ENCODE measurements at places on chromosomes 7 and 10.

DNA sequence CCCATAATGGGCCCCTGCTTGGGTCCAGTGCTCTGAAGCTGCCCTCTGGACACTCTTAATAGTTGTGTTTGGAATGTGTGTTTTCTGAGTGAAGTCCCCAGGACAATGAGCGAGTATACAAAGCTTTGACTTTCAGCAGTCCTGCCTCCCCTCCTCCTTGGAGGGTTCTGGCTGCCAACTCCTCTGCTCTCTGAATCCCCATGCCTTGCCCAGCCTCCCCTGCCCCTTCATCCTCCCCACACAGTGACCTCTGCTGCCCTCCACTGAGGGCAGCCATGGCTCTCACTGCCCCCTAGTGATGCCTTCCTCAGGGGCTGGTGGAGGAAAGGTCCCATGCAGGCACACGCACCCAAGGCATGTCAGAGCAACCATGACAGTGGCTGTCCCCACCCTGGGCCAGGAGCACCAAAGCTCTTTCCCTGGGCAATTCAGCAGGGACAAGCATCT, 40.9 kb downstream of the FRMPD2 start:
- H3K36me3 ChIP-seq, result no peaks in the 10 kb centered on the region
- H3K4me1 ChIP-seq, result no peaks in the 10 kb centered on the region
- no peaks in the 10 kb centered on the region for H3K27me3 ChIP-seq
- H3K4me3 ChIP-seq, result no peak overlapping the region

- no peak for DNase-seq
- no peak overlapping the region for H3K4me3 ChIP-seq
- H3K36me3 ChIP-seq, result no peaks in the 10 kb centered on the region
- no peaks in the 10 kb centered on the region for H3K4me1 ChIP-seq
- H3K27me3 ChIP-seq, result no peaks in the 10 kb centered on the region
Observed at GRCh38 chr10:111085690-111086353, 9.0 kb downstream of the ADRA2A start.

- DNase-seq, result no peak
- no peaks in the 10 kb centered on the region for H3K36me3 ChIP-seq
- no peak overlapping the region for H3K27ac ChIP-seq
- H3K4me3 ChIP-seq, result no peak overlapping the region
- no peaks in the 10 kb centered on the region for H3K27me3 ChIP-seq
- no peaks in the 10 kb centered on the region for H3K4me1 ChIP-seq
Observed at GRCh38 chr7:114217026-114217806, 197.4 kb upstream of the FOXP2 start.

GRCh38 chr7:127983804-127984332, 47.4 kb downstream of the LRRC4 start:
- H3K27me3 ChIP-seq, result no peaks in the 10 kb centered on the region
- DNase-seq, result no peak
- H3K27ac ChIP-seq, result no peak overlapping the region
- no peak overlapping the region for H3K4me3 ChIP-seq

GRCh38 chr7:95996174-95996573, 223.8 kb downstream of the DYNC1I1 start:
- H3K27ac ChIP-seq, result no peak overlapping the region
- no peak for DNase-seq
- no peak overlapping the region for H3K4me3 ChIP-seq
- no peaks in the 10 kb centered on the region for H3K4me1 ChIP-seq
- H3K36me3 ChIP-seq, result no peaks in the 10 kb centered on the region
- no peaks in the 10 kb centered on the region for H3K27me3 ChIP-seq

DNA sequence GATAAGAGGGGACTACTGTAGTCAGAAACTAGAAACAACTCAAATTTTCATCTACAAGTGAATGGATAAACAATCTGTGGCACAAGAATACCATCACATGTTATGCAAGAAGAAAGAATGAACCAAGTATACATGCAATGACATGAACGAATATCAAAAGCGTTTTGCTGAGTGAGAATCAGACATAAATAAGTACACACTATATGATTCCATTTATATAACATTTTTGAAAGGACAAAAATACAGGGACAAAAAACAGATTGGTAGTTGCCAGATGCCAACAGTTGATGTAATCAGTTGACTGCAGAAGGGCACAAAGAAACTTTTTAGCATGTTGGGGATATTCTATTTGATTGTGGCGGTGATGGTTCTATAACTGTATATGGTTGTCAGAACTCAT, 33.6 kb downstream of the CTNNA3 start:
- no peak for DNase-seq
- peak overlapping the region; percentile 82 for H3K27ac ChIP-seq
- no peaks in the 10 kb centered on the region for H3K27me3 ChIP-seq
- H3K36me3 ChIP-seq, result no peaks in the 10 kb centered on the region
- H3K4me1 ChIP-seq, result no peaks in the 10 kb centered on the region
- H3K4me3 ChIP-seq, result no peak overlapping the region

DNA sequence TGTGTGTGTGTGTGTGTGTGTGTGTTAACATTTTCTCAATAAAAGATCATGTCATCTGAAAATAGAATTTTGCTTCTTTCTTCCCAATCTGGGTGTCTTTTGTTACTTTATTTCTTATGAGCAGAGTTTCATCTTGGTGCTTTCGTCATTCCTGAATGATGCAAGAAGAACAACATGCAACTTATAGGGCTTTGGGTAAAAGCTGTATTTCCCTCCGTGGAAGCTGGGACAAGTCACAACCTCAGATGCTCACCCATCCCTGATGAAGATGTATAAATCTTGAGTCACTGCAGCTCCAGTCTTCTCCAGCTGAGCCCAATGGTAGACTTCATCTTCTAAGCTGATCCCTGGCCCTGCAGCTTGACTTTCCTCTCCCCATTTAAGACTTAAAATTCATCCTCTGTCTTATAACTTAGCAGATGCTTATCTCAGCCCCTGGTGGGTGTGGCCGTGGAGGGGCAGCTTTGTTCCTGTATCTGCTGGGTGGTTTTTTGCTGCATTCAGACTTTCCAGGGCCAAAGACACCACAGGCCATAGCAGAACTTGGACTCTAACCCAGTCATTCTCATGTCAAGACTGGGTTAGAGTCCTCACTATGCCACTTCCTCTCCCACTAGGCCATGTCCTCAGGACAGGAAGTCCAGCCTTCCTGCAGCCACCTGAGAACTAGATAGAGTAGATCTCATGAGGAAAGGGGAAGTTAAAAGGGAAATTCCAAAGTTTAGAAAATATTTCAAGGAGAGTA, 356.4 kb downstream of the TNS3 start:
- no peaks in the 10 kb centered on the region for H3K27me3 ChIP-seq
- no peak overlapping the region for H3K4me3 ChIP-seq
- no peak overlapping the region for H3K27ac ChIP-seq
- H3K4me1 ChIP-seq, result no peaks in the 10 kb centered on the region
- H3K36me3 ChIP-seq, result no peaks in the 10 kb centered on the region
- DNase-seq, result no peak

GRCh38 chr7:128714701-128715495, 24.3 kb upstream of the CALU start:
- H3K4me3 ChIP-seq, result no peak overlapping the region
- no peaks in the 10 kb centered on the region for H3K27me3 ChIP-seq
- no peaks in the 10 kb centered on the region for H3K4me1 ChIP-seq
- DNase-seq, result no peak
- no peaks in the 10 kb centered on the region for H3K36me3 ChIP-seq

DNA sequence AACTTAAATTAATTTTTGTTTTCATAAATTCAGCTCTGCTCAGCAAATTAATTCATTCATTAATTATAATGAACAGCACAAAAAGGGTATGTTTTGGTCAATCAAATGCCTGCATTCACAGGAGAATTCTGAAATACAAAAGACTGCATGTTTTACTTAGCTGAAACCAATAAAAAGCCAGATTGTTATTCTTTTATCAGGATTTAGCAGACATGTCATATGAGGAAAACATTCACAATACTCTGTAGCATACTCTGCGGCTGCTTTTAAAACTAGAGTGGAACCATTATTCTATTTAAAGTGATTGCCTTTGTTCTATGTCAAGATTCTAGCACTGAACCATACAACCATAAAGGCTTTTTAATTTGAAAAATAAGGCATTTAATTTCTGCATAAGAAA, 19.1 kb downstream of the CTTNBP2 start:
- no peak overlapping the region for H3K27ac ChIP-seq
- no peak overlapping the region for H3K4me3 ChIP-seq
- DNase-seq, result no peak
- no peaks in the 10 kb centered on the region for H3K36me3 ChIP-seq
- no peaks in the 10 kb centered on the region for H3K27me3 ChIP-seq
- no peaks in the 10 kb centered on the region for H3K4me1 ChIP-seq

DNA sequence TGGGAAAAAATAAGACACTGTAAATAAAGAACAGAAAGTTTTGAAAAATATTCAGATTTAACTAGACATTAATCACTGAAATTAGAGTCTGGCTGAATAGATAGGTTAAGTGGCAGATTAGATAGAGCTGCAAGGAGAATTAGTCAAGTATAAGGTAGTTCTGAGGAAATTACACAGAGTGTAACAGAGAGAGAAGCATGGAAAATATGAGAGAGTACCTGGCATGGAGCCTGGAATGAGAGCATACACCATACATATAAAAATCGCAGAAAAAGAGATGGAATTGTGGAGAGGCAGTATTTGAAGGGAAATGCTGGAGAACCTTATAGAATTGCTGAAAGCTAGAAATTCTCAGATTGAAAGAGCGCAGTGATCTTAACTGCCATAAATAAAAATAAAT, 46.9 kb downstream of the ZNRF2 start:
- H3K27ac ChIP-seq, result no peak overlapping the region
- H3K4me3 ChIP-seq, result no peak overlapping the region
- no peaks in the 10 kb centered on the region for H3K4me1 ChIP-seq
- H3K27me3 ChIP-seq, result no peaks in the 10 kb centered on the region
- DNase-seq, result no peak

All from tibial nerve (tissue), 4 donors.